ENCODE measurements at places on chromosomes 1 and 21.

GRCh38 chr1:46689356-46689755, 17.7 kb downstream of the TEX38 start:
- no peak for DNase-seq

- DNase-seq: no peak
Observed at GRCh38 chr1:58409890-58410289, 136.6 kb downstream of the OMA1 start.

DNA sequence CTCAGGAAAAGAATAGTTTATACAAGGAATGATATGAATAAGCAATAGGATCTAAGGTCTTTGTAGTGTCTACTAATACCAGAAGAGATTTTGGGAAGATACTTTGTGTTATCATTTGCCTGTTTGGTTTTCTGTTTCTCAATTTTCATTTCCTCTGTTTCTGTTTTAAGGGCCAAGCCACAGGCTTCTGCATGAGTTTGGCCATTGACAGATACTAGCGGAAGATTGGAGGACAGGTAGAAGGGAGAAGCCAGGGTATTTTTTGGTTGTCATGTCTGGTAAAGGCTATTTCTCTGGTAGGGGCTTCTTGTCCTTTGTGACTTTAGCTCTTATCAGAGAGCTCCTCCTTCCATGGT, 51.4 kb downstream of the HS2ST1 start:
- no peak for DNase-seq

DNA sequence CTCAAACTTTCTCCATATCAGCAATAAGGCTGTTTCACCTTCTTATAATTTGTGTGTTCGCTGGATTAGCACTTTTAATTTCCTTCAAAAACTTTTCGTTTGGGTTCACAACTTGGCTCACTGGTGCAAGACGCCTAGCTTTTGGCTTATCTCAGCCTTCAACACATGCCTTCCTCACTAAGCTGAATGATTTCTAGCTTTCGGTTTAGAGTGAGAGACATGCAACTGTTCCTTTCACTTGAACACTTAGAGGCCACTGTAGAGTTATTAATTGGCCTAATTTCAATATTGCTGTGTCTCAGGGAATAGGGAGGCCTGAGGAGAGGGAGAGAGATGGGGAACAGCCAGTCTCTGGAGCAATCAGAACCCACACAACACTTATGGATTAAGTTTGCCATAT, 41.2 kb upstream of the IFNLR1 start:
- DNase-seq: no peak

GRCh38 chr1:55600242-55600641, 385.1 kb upstream of the USP24 start:
- DNase-seq: no peak

DNA sequence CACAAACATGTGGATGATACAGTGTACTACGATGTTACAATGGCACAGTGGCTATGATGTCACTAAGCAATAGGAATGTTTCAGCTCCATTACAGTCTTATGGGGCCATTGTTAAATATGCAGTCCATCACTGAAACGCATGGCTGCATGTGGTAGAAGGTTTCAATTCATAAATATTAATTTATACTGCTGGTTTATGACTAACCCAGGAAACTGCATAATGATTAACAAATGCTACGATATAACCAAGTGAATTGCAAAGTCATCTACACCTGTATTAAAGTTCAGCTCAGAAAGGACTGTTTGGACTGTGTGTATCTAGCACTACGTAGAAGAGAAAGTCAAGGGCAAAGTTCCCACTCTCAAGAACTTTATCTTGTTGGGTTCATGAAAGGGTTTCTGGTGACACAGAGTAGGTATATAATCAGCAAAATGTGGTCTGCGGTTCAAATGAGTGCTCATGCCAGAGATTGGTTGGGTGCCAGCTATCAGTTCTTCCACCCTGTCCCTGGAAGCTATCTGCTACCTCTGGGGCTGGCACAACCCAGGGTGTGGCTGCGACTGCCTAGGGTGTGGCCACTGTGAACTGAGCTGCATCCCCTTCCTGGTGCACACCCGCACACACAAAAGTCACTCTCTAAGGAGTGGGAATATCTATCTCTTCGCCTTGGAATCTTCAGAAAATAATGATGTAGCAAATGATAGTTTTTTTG, 14.8 kb downstream of the MGST3 start:
- no peak for DNase-seq

All from adrenal gland (tissue), 19 donors.